ENCODE measurements at places on chromosomes 2 and 18.

- no peak for DNase-seq
Measured at GRCh38 chr2:95347681-95348608, 50.8 kb downstream of the KCNIP3 start.

- DNase-seq: no peak
Measured at GRCh38 chr2:136522724-136523123, 242.6 kb upstream of the THSD7B start.

DNA sequence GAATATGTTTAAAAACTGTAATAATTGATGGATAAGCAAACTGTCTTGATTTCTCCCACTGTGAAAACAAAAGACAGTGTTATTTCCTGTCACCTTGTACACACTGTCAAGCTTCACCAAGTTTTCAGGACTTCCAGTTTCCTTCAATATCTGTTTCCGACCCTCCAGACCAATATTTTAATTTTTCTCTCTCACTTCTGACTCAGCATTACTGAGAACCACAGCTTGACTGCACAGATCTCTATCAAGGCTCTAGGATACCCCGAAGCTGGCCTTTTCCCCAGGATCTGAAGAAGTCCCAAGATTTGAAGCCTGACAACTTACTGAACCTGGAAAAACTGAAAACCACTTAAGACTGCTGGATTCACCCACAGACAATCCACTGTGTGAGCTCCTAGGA lies 13.2 kb upstream of the SULT1C3 start:
- DNase-seq: no peak

DNA sequence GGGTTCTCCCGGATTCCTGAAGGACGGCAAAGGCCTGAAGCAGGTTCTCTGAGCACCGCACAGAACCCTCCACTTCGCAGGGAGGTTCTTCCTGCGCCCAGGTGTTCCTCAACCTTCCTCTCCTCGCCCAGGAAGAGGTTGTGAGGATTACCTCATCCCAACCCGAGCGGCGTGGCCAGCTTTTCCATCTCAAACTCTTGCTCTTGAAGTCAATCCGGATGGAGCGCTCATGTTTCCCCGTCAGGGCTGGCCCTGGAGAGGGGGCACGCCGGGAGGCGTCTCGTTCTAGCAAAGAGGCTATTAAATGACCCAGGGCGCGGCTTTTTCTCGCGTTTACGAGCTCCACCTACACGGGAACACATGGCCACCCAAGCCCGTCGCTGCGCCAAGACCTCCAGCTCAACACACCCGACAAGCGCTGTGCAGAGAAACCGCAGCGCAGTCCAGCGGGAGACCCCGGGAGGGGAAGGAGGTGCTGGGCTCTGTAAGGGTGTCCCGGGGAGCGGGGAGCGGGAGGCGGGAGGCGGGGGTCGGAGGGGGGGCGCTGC lies 540 bp upstream of the RAB10 start:
- peak; percentile 8 for DNase-seq

DNA sequence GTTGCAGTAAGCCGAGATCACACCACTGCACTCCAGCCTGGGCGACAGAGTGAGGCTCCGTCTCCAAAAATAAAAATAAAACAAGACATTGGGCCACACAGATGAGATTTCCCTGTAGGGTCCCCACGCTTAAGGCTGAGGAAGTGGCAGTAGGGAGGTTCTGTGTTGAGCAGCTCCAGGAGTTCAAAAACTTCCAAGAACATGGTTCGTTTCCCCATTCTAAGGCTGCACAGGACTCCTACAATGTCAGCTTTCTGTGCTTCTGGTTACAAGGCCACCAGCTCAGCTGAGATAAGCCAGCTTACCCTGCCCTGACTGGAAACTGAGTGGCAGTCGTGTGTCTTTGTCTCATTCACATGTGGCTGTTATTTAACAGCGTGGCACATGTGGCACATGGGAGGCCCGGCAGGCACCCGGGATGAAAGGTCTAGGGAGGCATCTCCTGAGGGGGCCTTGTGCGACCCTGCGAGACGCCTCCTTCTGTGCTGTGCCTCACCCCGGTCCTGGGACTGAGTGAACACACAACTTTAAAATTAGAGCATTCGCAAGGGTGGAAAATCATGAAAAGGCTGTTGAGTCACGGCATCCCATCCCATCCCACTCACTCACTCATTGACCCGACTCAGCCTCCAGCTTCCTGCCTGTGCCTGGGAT lies 7.7 kb downstream of the ITGB1BP1 start:
- no peak for DNase-seq

GRCh38 chr2:216589791-216590190 lies 43.4 kb upstream of the IGFBP2 start:
- no peak for DNase-seq

- no peak for DNase-seq
Measured at GRCh38 chr18:635171-635570, 22.3 kb upstream of the TYMS start.

- DNase-seq: no peak
Measured at GRCh38 chr2:176821350-176821749, 391.2 kb upstream of the HNRNPA3 start.

- DNase-seq: no peak
Measured at GRCh38 chr18:32910694-32911296, 138.0 kb upstream of the KLHL14 start.

GRCh38 chr2:240420206-240421104 lies 15.0 kb upstream of the GPC1 start:
- DNase-seq: no peak

GRCh38 chr2:64179582-64180321 lies 35.5 kb upstream of the PELI1 start:
- no peak for DNase-seq

- DNase-seq: no peak
Measured at GRCh38 chr2:70094978-70095719, 7.9 kb downstream of the PCBP1 start.

Measured in activated gamma-delta T cell treated with anti-CD3 and anti-CD28 coated beads, Interleukin-2, amount 50 U/mL, for 16 hours (primary cell).